ENCODE measurements at places on chromosomes 3 and 15.

DNA sequence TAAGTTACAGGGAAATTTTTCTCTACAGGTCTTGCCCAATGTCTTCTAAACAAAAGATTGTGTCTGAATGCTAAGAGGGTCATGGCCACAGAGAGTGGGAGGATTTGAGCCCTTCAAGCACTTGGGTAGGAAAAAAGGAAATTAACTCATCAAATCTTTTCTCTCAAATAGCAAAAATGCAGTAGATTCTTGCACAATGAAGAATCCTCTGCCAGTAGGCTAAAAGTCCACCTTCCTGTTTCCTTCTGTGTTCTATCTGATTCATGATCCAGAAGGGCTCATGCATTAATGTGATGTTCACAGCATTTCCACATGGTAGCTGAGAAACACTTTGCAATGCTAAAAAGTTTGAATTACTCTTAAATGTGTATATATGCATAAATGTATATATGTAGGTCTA lies 177.1 kb downstream of the CD47 start:
- DNase-seq, result no peak

- no peak for DNase-seq
Measured at GRCh38 chr3:148866261-148866660, 1.2 kb downstream of the CPA3 start.

DNA sequence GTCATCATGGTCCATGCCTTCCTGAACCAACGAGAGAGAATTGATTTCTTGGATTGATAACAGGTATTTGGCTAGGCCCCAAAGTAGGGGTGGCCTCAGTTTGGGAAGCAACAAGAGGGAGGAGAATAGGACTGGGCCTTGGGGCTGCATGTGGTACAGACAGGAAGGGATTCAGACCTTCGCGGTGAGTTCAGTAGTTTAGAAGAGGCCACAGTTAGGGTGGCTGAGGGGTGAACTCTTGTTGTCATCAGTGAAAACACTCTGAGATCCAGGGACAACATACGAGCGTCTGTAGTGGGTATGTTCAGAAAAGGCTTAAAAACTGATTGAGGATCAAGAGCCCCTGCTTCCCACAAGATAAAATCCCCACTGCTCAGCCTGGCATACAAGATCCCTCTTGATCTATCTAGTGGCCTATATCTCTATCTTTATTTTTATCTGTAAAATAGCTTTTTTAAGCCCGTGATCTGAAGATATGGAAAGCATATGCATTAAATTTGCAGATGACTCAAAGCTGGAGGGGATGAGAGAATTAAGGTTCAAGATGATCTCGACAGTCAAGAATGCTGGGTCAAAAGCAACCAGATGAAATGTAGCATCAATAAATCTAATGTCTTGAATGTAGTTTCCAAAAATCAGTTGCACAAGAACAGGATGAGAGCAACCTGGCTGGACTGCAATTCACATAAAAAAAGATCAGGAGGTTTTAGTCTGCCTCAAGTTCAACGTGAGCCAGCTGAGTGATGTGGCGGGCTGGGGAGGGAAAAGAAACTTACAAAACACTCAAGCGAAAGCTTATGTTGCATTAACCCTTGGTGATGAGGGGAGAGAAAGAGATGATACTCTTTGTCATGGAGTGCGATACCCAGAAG lies 221.1 kb upstream of the TLE3 start:
- DNase-seq, result no peak

- no peak for DNase-seq
Measured at GRCh38 chr3:120029749-120030148, 64.5 kb downstream of the GSK3B start.

- no peak for DNase-seq
Measured at GRCh38 chr15:101189409-101190091, 62.3 kb downstream of the CHSY1 start.

DNA sequence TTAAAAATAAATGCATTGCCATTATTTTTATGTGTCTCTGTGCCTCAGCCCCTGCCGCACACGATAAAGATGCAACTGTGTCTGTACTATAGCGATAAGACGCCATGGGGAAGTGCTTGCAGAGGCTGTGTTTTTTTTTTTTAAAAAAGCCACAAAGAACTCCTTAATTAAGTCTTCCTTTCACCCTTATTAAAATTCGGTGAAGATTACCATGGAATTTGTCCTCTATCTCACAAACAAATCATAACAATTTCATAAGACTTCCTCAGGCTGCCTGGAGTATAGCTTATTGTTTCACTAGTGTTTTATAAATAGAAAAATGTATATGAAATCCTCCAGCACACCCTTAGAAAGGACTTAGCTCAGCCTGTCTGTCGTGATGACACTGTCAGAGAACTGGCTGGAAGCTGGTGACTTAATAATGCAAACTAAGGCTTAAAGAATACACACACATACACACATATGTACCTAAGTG lies 374.8 kb upstream of the SLCO3A1 start:
- DNase-seq, result no peak

GRCh38 chr3:51969841-51970240 lies 2.6 kb upstream of the PCBP4 start:
- DNase-seq, result no peak

DNA sequence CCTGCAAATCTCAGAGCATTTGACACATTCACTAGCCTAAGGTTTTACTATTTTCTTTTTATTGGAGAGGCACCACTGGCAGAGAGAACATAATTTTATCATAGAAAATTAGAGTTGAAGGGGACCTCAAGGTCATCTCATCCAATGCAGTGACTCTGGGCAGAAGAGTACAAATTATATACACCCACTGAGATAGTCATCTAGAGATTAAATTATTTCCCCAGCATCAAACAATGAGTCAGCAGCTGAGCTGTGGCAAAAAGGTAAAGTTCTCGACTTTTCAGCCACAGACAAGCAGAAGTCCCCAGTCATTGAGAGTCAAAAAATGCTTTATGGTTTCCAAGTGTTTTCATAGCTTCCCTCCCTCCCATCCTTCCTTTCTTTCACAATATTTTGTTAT lies 39.3 kb upstream of the SEMA6D start:
- no peak for DNase-seq

GRCh38 chr15:28955160-28955992 lies 69.6 kb downstream of the APBA2 start:
- no peak for DNase-seq

GRCh38 chr3:140871022-140871421 lies 70.6 kb upstream of the SLC25A36 start:
- no peak for DNase-seq

DNA sequence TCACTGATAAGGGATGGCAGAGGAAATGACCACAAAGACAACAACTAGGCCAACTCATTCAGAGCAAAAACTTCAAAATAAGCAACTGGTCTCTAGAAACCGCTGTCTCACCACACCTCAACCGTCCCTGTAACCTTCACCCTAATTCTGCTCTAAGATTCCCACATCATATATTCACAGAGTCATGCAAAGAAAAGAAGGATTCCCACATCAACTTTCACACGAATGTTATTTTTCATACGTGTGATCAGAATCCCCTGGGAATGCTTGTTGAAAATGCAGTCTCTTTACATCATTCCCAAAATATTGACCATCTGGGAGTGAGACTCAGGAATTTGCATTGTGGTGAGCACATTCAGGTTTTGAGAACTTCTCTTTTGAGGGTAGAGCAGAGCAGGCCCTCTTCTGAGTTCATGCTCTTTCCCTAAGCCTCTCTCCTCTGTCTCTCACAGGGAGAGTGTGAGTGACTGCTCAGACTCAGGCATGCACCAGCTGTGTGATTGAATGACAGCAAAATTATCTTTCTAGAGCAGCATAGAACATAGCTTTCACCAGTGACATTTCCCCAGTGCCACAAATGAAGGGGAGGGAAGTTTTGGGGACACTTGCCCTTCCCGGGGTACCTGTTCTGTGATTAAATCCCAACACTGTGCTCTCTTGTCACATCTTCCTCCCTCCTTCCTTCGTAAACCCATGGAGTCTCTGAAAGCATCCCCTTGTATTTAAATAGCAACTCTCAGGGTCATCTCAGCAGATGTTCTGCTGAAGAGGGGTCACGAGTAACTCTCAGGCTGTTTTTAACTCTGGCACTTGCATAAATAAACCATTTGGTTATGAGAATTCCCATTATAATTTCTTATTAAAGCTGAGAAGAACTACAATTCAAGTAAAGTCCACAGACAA lies 170.9 kb downstream of the PLCL2 start:
- no peak for DNase-seq

GRCh38 chr15:68415501-68416157 lies 16.3 kb downstream of the ITGA11 start:
- no peak for DNase-seq

- no peak for DNase-seq
Measured at GRCh38 chr15:78880242-78880533, 7.5 kb downstream of the MORF4L1 start.

GRCh38 chr15:82931221-82931620 lies 21.3 kb downstream of the HOMER2 start:
- DNase-seq, result peak; percentile 20

- peak; percentile 83 for DNase-seq
Measured at GRCh38 chr15:37995461-37996347, 61.3 kb downstream of the TMCO5A start.

GRCh38 chr3:43215138-43215537 lies 71.2 kb upstream of the SNRK start:
- DNase-seq, result no peak

GRCh38 chr3:141739731-141740130 lies 1.6 kb downstream of the RNF7 start:
- no peak for DNase-seq

- no peak for DNase-seq
Measured at GRCh38 chr3:93843981-93844380, 129.7 kb downstream of the PROS1 start.

DNA sequence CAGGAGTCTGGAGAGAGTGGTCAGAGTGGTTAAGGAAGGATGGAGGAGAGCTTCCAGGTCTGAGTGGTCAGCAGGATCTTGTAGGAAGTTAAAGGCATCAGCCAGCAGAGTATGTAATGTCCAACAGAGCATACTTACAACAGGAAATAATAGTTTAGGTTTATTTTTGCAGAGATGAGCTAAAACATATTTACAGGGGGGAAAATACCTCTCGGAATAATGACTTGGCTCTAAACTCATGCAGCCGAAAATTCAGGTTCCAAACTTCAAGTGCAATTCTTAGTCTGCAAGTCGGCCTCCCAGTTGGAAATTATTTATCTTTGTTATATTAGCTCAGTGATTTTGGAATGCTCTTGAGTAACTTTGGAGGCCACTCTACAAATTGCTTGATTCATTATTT lies 385.0 kb upstream of the C2CD4B start:
- no peak for DNase-seq

GRCh38 chr3:37899101-37899707 lies 37.5 kb downstream of the CTDSPL start:
- DNase-seq, result no peak

DNA sequence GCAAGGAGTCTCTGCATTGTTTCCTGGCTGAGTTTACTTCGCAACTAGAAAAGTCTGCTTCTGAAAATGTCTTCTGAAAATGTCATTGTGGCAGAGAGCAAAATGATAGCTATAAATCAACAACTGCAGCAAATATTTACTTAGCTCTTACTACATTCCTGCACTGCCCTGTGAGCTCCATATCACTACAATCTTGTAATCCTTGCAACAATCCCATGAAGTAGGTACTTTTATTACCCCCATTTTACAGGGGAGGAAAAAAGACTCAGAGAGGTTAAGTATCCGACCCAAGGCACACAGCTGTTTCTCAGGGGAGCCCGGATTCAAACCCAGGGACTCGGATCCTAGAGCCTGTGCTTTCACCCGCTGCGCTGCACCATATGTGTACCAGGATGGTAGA lies 34.2 kb upstream of the SPTBN5 start:
- DNase-seq, result no peak

DNA sequence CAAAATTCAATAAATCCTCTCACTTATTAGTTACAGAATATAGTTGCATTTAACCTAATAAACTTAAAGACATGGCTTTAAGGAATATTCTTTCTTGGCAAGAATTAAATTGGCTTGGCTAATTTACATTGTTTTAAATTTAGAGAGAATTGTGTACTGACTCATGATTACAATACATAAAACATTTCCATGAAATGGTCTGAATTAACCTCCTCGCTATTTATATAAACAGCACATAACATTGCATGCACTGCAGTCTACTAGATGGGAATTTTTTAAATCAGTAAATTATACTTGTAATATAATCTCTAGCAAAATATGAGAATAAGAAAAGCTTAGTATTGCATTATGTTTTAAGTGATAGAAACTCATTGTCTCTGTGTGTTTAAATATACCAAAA lies 268.9 kb downstream of the SHOX2 start:
- no peak for DNase-seq

DNA sequence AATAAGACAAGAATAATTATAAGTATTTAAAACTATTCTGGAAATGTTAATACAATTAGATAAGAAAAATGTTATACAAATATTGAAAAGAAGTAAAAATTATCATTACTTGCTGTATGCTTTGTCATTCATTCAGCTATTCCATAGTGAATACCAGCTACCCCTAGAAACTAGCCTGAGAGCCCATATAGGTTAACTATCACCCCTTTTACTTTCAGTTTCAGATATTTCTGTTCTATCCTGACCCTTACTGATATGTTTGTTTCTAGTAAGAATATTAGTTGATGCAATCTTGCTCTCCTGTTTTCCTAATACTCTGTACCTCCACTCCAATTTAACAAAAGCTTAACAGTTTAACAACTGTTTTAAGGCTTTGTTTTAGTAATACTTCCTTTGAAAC lies 31.6 kb downstream of the FAM227B start:
- DNase-seq, result no peak

- DNase-seq, result no peak
Measured at GRCh38 chr3:193317682-193318300, 60.8 kb downstream of the ATP13A5 start.

DNA sequence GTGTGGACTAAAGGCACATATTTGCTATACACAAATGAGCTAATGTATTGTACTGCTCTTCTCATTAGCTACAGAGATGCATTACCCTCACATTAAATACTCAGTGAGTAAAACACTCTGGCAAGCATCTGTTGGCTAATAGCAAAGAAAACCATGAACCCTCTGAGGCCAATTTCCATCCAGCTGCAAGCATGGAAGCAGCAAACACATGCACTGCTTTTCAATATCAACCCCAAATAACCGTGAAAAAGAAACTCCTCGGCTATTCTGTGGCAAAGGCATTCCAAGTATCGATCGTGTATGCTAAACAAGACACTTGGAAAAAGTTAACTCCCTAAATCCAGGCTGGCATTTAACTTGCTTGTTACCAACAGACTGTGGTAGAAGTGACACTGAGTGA lies 67.0 kb downstream of the PEAK1 start:
- DNase-seq, result no peak

DNA sequence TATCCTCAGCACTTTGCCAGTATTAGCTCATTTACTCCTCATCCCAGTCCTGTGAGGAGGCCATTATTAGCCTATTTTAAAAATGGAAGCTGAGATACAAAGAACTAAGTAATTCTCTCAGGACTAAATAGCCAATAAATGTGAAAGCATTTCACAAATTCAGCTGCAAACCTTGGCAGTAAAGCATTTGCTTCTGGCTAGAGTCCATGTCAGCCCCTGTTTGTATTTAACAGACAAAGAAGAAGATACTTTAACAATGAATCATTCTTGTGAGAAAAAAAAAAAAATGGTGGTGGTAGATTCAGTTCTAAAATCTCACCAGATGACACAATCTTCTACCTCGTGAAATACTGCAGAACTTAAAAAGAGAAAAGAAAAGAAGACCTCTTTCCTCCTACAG lies 85.0 kb upstream of the CNTN6 start:
- DNase-seq, result no peak

Measured in globus pallidus (tissue), 1 donor.